ENCODE measurements at places on chromosomes 2 and 18. TPM values are rescaled to one million over a fixed set of nuclear protein-coding genes. Genes with fewer than 3 reads are reported as not detected.

CRYBA2 gene
- not detected for total RNA-seq

RFTN2 gene
- 8.1 TPM for total RNA-seq

MROH2A gene
- total RNA-seq: not detected

CFAP65 gene
- 0.27 TPM for total RNA-seq

ASPRV1 gene
- 0.26 TPM for total RNA-seq

RMND5A gene
- total RNA-seq: 33.6 TPM

DNA sequence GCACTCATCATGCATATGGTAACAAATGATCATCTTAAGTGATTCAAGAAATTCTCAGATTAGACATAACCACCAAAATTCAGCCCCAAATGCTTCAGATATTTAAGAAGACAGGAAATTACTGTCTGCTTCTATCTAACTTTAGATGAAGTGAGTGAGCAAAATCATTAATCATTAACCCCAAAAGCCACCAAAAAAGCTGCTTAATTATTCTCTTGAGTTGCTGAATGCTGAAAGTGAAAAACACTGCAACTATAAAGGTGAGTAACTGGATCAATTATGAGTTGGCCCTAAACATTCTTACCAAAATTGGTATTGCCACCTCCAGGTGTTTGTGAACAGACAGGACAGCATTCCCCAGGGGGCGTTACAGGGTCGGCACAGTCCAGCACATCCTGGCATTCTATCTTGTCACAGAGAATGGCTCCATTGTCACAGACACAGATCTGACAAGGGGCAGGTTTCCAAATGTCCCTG is 69.6 kb downstream of the COL5A2 start:
- DNase-seq: peak; percentile 95

GRCh38 chr2:45009303-45009927 is at the start of gene SIX2:
SIX2 (minus strand) TSS chr2:45009452; CDS start chr2:45009110, 342 bp downstream.
- DNase-seq: peak; percentile 83

- DNase-seq: no peak
These were observed 61.0 kb downstream of the MGAT5 start for GRCh38 chr2:134314681-134315368.

DNA sequence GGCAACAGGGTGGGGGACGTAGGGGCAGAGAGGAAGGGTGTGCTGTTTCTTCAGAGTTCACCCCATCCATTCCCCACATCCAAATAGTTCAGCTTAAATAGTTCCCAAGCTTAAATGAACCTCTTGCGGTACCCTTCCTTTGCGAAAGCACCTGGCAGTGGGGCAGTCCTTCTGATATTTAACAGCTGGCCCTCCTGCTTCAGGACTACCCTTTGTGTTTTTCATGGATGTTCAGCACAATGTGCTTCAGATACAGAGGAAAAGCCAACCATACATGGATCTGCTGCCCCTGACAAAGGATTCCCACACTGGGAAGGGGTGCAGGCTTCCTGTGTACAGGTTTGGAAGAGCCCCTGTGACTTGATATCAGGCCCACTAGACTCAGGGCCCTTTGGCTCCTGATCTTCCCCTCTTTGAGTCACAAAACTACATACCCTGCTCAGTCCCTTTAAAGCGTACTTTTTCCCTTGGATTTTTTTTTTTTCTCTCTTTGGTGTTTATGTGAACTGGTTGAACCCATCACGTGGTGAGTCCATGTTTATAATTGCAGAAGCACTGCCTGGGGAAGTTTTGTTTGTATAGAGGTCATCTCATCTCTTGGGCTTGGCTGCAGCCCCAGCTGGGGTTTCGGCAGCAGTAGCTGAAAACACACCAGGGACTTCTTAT is 45.3 kb upstream of the IGFBP5 start:
- peak; percentile 9 for DNase-seq

DNA sequence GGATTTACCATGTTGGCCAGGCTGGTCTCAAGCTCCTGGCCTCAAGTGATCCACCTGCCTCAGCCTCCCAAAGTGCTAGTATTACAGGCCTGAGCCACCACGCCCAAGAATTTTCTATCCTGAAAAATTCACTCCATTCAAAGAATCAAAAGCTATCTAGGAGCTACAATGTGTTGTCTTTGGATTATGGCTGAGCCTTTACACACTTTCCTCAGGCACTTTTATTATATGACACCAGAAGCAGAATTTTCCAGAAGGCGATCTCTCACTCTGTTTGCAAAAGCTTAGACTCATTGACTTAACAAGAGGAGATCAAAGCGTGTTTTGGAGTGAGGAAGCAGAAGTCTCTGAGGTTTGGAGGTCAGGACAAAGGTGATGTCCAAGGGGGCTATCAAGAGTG is 3.6 kb downstream of the FAM124B start:
- DNase-seq: no peak

GRCh38 chr2:15069149-15069548 is 436.6 kb downstream of the LRATD1 start:
- peak; percentile 79 for DNase-seq

DNA sequence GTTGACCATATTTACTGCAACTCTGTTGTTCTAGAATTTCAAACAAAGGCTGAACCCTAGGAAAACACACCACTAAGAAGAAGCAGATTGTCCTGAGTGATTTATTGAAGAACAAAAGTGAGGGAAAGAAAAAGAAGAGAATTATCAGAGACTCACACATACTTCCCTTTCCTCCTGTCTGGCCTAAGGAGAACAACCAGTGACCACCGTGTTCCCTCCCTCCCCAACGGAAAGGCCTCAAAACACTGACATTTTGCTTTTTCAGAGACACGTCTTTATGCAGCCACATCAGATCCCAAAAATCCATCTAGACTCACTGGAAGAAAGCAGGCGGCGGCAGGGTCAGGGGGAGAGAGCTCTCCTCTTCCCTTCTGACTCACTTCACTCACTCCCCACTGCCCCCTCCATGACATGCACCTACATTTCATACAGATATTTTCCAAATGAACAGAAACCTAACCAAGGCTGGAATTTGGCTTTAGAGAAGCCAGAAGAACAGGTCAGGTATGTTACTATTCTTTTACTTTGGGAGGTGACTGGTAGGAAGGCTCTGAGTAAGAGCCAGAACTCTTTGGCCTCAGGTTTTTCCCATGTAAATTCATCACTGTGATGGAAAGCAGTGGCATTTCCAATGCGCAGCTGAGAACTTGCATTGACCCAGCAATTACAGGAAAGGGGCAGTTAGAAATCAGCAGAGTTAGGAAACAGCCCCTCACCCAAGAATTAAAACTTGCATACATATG is 169.9 kb downstream of the BCL11A start:
- no peak for DNase-seq

- no peak for DNase-seq
These were observed 54.8 kb upstream of the DOCK10 start for GRCh38 chr2:225097035-225097434.

DNA sequence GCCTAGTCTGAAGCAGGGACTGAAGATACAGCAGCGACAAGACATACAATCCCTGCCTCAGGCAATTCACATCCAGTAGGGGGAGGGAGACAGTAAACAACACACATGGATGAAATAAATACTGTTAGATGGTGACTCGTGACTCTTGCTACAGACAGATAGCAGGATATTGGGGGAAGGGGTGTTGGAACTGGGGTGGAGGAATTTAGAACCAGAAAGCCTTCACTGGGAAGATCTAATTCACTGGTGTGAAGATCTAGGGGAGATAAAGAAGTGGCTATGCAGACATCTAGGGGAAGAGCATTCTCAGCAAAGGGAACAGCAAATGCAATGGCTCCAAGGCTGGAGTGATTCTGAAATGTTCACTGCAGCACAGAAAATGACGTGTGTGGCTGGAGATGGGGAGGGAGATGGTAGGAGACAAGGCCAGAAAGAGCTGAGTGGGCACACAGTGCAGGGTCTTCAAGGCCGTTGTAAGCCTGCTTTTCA is 52.6 kb upstream of the TMEM163 start:
- no peak for DNase-seq

DNA sequence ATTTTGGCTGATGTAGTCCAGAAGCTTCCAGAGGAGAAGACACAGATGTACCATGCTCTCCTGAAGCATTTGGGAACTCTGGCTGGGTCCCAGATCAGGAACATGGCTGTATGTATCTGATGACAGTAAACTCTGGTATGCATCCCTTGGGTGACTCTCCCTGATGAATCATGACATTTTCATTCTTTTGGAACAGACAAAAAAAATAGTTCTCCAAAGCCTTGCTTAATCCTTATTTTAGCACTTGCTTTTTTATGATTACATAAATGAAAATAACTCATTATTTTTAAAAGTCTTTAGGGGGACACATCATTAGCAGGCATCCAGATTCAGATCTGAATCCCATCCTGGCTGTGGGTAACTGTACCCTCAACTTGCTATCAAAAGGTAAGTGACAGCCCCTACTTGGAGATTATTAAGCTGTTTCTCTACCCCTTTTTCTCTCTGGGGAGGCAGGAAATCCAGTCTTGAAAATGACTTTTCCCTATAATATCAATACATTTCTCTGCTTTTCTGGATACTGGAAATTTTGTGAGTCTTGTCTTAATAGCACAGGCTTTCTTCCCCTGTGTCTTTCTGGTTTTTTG is 23.3 kb downstream of the AOX1 start:
- peak; percentile 89 for DNase-seq

GRCh38 chr2:88448248-88448647 is 4.2 kb downstream of the FOXI3 start:
- DNase-seq: no peak

GRCh38 chr2:19751631-19752030 is 150.2 kb downstream of the TTC32 start:
- DNase-seq: no peak

- no peak for DNase-seq
These were observed 33.9 kb downstream of the INO80C start for GRCh38 chr18:35463827-35464226.

Data from astrocyte (in vitro differentiated cells and primary cell).